ENCODE measurements at places on chromosomes 1 and 21. TPM values are rescaled to one million over a fixed set of nuclear protein-coding genes. Genes with fewer than 3 reads are reported as not detected.

Gene CHIA
- polyA plus RNA-seq = not detected

Gene CAPN8
- 2.7 TPM for polyA plus RNA-seq

DNA sequence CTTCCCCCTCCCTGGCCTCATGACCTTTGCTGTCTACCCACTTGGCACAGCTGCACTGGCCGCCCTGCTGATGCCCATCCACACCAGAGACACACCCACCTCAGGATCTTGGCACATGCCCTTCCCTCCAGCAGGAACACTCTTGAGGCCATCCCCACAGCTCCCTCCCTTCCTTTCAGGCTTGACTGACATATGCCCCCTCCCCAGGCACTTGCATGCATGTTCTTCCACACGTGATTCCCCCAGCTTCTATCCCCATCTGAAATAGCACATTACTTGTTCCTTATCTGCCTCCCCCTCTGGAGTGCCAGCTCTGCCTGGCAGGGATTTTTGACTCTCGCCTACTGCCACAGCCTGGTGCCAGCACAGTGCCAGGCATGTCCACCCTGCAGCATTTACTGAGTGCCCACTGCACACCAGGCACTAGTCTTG is 98.5 kb upstream of the SLC25A33 start:
- no peak for DNase-seq

- DNase-seq = peak; percentile 31
Measured at GRCh38 chr1:86155051-86155806, 1.3 kb downstream of the COL24A1 start.

Gene NCF2
- 3.1 TPM for polyA plus RNA-seq

Gene UMODL1
- polyA plus RNA-seq = 0.21 TPM

DNA sequence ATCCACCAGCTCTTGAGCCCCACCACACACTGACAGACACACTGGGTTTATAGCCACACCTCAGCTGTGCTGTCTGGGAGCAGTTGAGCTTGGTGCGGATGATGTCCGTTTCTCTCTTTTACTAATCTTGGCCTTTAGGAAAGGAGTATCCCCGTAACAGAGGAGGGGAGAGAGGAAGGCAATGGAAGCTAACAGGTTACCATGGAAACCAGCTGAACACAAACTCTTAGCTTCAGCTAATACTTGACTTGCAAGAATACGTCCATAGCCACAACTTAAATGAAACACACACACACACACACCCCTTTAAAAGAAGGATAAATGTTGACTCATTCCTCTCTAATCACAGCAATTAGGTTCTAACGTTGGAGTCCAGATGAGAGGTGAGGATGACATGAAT is 28.0 kb upstream of the LRRN2 start:
- DNase-seq = no peak

Gene LCE1B
- polyA plus RNA-seq = not detected

Gene CBR3
- 0.75 TPM for polyA plus RNA-seq

Gene SLAMF8
- polyA plus RNA-seq = 0.61 TPM

DNA sequence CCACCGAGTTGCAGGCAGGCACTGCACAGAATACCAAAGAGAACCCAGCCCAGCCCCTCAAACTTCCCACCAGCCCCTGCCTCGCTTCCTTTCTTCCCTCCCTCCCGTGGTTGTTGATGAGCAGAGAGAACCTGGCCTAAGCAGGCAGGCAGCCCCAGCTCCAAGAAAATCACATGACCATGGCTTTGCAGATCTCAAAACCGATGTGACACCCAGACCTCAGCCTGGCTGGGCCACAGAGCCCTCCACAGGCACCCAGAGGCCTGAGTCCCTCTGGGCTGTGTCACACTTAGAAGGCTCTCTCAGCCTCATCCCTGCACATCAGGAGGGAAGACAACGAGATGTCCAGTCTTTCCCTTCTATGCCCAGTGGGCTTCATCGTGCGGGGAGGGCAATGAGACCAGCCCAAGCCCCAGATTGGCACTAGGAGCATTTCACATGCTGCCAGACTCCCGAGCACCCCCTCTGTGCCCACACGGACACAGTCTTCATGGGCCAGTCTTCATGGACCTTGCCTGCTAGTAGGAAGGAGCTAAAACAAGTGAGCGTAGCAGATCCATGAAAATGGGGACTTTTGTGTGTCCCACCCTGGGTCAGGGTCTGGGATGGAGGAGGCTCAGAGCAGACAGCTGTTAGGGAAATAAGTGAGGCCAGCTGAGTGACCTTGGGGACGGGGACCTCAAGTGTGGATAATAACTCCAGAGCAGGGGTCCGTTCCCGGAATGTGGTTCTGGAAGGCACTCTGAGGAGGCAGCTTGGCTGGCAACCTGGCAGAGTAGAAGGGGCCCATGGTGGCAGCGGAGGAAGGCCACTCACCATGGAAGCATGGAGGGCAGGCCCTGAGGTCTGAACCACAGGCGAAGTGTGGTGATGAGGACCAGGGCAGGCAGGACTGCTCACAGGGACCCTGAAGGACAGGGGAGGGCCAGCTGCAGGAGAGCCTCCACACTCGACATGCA is 204.4 kb upstream of the VAMP3 start:
- DNase-seq = no peak

DNA sequence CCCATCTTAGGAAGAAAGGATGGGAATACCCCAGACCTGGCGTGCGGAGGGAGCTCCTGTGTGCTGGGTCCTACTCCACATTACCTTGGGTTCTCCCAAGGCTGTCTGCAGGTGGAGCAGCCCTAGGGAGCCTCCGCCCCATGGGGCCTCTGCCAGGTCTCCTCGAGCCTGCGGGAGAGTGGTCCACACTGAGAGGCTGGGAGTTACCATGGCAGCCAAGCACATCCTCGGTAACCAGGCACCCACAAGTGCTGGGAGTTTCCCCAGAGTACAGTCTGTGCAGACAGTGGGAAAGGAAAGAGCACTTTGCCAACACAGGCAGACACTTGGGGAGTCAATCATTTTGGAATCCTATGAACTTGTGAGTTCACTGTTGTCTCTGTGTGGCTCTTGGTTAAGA is 249.4 kb downstream of the DYRK1A start:
- no peak for DNase-seq

Gene MANEAL
- 4.4 TPM for polyA plus RNA-seq

Gene GBP1
- 7.8 TPM for polyA plus RNA-seq

- DNase-seq = no peak
Measured at GRCh38 chr1:53567450-53567849, 108.3 kb downstream of the DMRTB1 start.

DNA sequence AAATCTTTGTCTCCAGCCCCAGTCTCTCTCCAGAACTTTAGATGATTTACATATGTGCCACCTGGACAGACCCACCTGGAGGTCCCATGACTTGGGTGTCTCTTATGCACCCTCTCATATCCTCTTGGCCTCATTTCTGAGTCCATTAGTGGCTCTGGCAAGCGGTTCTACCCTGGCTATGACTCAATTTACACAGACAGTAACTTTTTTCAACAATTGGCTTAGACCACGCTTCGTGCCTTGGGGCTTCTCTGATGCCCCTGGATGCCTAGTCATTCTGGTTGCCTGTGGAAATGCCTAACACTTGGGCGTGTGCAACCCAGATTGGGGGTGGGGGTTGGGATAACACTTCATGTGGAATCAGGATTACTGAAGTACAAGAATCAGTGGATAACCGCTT is 57.1 kb upstream of the GADD45A start:
- no peak for DNase-seq

Gene RNU1-3
- not detected for polyA plus RNA-seq

DNA sequence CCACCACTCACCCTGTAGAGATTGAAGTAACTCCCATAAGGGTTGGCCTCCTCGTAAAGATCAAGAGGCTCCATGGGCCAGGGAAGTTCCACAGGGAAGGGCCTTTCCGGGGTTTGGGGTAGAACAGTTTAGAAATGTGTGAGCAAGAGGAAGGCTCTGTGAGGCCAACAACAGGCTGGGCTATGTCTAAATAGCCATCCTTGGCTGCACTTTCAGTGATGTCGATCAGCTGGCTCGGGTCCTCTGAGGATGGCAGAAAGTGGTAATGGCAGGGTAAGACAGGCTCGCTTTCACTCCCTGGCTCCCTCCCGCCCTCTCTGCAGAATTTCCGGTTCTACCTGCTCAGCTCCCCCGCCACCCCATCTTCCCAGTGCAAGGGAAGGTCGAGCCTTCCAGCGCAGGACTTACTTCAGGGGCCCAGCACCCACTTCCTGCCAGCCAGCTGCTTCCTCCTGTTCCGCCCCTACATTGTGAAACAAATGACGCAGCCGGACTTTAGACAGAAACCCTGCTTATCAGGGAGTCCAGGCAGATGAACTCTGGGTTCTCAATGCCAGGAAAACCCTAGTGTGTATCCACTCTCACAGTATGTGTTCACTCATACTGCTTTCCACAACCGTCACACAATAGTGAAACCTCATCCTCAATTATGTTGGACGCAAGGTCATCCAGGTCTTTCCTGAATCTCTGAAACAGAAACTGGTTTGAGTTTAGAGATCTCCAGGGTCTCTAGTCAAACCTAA is 7.3 kb downstream of the F11R start:
- DNase-seq = peak; percentile 58

GRCh38 chr1:38127428-38127827 is 80.8 kb upstream of the POU3F1 start:
- no peak for DNase-seq

DNA sequence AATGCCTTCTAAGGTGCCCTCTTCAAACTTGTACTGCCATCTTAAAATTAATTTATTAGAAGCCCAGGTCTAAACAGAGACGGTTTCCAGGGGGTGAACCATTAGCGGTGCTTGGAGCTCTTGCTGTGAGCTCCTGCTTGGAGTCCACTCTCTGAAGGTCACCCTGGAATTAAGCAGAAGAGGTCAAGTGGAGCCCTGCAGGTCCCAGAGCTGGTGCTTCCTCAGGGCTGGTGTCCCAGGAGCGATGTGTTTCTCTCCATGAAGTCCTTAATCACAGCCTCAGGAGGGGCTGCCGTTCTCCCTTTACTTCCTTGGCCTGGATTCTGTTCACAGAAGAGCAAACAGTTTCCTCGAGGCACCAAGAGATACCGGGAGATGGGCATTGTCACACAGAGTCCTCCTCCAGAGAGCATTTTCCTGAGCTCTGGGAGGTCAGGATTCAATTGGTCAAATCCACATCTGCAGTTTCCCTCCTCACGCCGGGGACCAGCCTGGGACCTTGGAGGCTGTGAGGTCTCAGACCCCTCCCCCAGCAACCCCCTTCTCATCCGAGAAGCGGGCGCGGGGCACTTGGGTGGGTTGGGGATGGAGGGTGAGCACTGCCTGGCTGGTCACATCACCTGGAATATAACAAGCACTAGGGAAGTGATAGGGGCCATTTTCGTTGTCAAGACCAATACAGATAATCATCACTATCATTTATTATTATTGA is 310.4 kb downstream of the AJAP1 start:
- DNase-seq = no peak

Gene LY9
- 0.14 TPM for polyA plus RNA-seq

Gene SRGAP2B
- polyA plus RNA-seq = 31.5 TPM

GRCh38 chr21:16502273-16502672 is 772.5 kb downstream of the USP25 start:
- no peak for DNase-seq

DNA sequence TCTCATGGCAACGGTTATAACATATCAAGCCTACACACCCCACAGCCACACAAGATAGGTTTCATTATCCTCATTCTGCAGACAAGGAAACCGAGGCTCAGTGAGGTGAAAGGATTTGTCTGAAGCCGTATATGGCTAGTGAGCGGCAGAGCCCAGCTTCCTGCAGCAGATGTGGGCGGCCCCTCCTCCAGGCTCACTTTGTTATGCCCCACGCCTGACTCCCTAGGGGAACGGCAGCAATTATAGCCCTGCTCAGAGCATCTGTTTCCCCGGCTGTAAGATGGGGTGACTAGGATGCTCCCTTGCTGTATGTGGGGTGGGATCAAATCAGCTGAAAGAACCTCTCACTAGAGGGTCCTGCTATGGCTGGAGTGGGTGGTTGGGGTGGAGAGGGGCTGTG is 22.1 kb downstream of the GRHL3 start:
- no peak for DNase-seq

DNA sequence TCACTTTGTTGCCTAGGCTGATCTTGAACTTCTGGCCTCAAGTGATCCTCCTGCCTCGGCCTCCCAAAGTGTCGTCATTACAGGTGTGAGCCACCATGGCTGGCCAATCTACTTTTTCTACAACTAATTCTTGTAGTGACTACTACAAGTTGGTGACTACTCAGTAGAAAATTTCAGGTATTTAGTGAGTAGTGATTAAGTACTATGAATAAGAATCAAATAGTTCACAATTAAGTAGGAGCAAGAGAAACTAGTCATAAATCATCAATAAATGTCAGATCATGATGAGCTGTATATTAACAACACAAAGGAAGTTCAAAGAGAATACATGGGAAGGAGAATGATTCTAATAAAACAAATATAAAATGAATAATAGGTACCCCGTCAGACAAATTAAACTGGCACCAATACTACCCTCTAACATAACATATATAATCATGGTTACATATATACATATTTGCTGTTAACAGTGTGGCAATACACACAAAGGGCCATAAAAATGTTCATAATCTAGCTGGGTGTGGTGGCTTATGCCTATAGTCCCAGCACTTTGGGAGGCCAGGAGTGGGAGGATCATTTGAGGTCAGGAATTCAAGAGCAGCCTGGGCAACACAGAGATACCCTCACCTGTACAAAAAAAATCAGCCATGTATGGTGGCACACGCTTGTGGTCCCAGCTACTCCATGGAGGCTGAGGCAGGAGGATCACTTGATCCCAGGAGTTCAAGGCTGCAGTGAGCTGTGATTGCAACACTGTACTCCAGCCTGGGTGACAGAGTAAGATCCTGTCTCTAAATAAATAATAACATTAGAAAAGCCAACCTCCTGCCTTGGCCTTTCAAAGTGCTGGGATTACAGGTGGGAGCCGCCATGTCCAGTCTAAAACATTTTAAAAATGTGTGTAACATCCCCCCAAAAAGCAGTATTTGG is 19.1 kb downstream of the YY1AP1 start:
- DNase-seq = no peak

DNA sequence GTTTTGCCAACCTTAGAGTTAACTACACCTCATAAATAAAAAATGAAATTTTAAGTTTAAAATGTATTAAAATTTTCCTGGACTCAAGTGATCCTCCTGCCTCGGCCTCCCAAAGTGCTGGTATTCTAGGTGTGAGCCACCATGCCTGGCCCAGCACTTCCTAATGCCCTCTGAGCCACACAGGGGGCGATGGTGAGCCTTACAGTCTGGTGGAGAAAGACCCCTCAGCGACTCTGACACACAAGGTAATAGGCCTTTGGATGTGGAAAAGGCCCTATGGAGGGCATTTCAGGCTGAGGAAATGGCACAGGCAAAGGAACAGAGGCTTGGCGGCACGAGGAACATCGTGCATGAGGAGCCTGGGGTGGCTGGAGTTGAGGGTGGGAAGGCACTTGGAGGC is 6.7 kb downstream of the CITED4 start:
- DNase-seq = no peak

GRCh38 chr1:225977937-225978748 is 21.0 kb downstream of the SDE2 start:
- no peak for DNase-seq
